Muscle of arm (tissue), 14 donors: ENCODE measurements at places on chromosomes 7 and 10. TPM values are rescaled to one million over a fixed set of nuclear protein-coding genes. Genes with fewer than 3 reads are reported as not detected.

DNA sequence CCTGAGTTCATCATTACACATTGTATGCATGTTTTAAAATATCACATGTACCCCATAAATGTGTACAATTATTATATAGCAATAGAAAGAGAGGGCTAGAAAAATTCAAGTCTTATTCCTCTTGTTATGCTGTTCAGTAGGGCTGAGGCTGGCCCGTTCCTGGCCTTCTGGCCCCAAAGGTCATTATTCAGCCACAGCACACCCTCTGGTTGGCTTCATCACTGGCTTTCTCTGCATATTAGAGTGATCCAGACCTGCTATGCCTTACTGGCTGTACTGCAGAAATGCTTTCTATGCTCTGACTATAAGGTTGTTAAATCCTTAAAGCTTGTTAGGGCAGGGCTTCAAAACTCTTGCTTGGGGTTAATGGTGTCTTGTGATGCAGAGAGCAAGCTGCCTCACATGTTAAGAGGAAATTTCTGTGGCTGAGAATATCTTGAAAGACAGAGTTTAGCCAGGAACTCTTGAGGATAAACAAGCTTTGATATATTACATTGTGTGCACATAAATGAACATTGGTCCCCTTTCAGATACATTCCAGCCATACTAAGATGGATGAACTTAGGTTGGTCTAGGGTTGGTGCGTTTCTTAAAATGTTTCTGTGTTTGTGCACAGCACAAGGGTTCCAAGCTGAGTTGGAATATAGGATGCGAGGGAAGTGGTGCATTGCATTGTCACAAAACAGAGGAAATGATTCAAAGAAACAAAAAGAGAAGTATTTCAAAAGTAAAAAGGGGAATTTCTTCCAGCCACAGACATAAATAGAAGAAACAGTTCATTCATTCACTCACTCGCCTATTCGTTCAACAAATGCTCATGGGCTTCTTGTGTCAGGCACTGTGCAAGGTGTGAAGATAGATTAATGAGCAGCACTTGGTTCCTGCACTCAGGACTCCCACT is 61.6 kb upstream of the WDR11 start:
- no peak for DNase-seq

Gene DPCD
- 15.0 TPM for polyA plus RNA-seq

GRCh38 chr7:7178081-7178480 is 4.3 kb upstream of the C1GALT1 start:
- no peak for DNase-seq

DNA sequence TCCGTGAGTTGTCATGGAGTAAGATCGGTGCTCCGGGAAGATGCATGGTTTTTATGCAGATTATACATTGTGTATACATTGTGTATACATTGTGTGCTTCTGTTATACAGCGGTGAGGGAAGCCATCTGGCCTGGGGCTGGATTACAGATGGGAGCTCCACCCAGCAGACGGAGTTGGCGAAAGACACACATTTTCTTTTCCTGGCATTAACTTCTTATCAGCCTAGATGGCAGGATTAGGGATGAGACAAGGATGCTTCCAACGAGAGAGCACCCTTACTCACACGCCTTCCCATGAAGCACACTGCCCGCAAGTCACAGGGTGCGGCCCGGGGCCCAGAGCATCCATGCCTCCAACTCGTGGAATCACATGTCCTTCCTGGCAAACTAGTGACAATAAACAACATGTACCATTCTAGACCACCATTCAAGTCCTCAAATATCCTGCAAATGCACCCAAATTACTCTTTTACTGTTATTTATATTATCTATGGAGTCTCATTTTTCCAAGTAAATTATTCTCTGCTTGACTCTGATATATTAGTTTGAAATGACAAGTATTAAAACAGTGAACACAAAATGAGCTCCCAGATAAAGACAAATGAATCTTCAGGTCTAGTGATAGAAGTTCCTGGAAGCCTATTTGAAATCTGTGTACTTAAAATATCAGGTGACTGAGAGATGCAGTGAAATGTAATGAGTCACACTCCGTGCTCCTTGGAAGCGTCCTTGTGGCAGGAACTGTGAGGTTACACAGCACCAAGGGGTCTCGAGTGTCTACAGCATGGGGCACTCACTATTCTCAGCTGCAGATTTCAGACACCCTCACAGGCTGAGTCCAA is 29.8 kb upstream of the PPP2R2D start:
- no peak for DNase-seq

Gene ASB4
- 10.5 TPM for polyA plus RNA-seq

Gene NOD1
- 14.7 TPM for polyA plus RNA-seq

DNA sequence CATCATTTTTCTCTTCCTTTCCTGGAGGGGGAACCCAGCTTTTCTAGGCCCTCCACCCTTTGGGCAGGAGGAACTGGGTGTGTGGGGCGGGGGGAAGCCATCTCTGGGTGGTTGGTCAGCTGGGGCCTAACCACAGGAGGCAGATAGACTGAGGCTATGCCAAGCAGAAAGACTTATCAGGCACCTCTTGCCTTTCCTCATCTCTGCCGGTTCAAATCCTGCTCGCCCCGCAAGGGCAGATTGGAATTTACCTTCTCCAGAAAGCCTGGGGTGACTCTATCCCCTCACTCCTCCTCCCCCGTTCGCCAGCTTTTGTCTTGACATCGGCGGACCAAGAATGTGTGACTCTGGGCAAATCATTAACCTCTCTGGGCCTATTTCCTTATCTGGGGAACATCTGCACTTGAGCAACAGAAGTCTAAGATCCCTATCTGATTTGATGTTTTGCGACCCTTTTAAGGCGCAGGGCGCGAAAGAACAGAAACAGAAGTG is 584 bp upstream of the GARS1 start:
- DNase-seq: no peak

DNA sequence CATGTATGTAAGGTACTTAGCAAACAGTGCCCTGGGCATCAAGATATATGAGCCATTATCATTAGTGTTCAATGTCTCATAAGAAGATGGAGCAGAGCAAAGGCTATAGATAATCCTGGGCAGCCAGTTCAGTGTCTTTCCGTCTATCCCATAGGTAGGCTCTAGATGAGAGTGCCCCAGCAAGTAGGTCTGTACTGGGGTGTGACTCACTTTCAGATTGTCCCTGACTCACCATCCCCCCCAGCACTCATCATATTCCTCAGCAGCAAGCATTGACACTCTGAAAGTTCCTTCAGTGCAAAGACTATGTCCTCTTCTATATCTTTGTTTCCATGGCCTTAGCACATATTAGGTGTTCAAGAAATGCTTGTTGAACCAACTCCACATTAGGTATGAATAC is 20.0 kb upstream of the FAM204A start:
- DNase-seq: no peak

DNA sequence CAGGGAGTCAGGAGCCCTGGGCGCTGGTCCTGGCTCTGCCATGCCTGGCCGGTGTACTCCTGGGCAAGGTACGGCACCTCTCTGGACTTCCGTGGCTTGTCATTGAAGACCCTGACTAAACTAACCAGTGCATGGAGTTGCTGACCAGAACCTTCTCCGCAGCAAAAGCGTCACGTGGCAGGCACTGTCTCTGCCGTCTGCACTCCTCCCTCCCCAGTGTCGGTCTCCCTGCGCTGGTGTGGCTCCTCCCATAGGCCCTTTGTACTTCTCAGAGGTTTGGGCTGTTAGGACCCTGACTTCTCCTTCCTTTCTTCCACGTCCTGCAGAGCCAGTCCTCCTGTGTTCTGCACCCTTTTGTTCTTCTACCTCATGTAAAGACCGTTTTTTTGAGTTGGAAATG is 100.6 kb upstream of the CREB5 start:
- DNase-seq: no peak
